LoVo (cell line): ENCODE measurements at places on chromosomes 7 and 10.

DNA sequence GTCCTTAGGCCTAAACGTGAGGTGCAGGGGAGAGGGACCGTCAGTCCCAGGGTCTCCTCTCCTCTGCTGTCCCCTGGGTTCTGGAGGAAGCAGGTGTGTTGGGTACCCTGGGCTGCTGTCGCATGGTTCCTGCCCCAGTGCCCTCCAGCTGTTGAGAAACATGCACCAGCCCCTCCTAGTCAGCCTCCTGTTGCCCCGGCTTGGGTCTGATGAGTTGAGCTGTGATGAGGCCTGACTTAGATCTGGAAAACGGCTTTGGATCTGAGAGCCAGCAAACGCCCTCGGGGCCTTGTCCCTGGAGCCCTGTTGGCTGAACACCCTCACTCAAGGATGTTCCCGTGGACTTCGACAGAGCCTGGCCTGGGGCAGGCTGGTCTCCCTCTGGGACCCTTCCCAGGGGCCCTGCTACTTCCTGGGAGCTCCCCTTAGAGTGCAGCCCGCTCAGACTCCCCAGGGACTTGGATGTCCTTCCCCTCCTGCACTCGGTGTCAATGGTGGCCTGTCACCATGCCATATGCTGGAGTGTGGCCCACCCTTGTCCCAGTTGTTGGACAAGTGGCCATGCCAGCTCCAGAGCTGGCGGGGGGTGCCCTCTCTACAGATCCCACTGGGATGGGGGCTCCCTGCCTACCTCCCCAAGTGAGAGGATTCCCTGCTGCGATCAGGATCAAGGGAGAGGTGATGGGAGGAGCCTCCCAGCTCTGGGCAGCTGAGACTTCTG lies 12.3 kb downstream of the ZNF316 start:
- DNase-seq = no peak

- no peak for DNase-seq
These were observed 369.6 kb upstream of the DPP6 start for GRCh38 chr7:153682628-153683027.

GRCh38 chr7:106041140-106041717 lies 70.9 kb downstream of the SYPL1 start:
- peak; percentile 58 for DNase-seq

DNA sequence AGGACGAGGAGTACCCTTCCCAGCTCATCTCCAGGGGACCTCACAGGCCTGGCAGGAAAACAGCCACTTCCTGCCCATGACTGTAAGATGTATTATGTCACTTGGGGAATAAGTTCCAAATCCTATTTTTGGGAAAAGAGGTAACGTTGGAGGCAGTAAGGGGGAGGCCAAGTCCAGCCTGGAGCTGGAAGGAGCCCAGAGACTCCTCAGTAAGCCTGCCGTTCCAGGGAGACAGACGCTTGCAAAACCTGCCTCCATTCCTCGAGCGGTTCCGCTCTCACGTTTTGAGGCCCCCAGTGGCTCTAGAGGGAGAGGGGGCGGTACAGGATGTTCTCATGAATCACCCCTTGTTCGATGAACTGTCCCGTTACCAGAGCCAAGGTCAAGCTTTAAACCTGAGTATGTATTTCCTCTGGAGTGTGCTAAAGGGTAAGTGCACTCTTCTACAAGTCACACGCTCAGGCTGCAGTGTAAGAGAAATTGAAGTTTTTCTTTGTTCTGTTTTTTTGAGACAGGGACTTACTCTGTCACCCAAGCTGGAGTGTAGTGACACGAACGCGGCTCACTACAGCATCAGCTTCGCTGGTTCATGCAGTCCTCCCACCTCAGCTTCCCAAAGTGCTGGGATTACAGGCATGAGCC lies 45.5 kb upstream of the CYTH3 start:
- no peak for DNase-seq

GRCh38 chr7:40306025-40306424 lies 171.2 kb downstream of the SUGCT start:
- DNase-seq = no peak

DNA sequence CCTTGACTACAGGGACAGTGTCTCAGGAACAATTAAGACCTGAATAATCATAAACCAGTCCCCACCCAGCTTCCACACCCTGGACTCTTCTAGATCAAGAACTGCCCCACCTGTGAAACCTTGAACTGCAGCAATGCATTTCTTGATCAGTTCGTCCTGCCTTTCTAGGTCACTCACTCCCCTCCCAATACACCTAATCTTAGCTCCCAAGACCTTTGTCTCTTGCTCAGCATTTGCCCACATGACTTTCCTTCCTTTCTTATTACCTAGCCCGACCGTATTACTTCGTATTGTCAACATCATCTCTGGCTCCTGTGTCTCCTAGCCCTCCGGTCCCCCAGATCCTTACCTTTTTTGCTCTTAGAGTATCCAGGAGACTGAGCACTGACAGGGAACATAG lies 5.5 kb upstream of the NAMPT start:
- DNase-seq = peak; percentile 39

DNA sequence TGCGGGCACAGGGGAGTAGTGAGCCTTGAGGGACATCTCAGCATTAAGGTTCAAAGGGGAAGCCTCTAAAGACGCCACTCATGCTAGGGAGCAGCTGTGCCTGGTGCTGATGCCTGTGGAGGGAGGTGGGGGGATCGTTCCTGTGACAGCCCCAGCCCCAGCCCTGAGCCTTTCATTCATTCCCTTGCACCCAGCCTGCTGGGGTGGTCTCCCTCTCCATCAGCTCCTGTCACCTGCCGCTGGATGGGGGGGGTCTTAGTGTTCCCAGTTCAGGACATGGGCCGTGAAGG lies 11.6 kb downstream of the ZNF316 start:
- DNase-seq = no peak

GRCh38 chr7:117090791-117091190 lies 137.5 kb downstream of the ST7 start:
- no peak for DNase-seq

- peak; percentile 18 for DNase-seq
These were observed 65.6 kb upstream of the MKI67 start for GRCh38 chr10:128191847-128192246.

- DNase-seq = no peak
These were observed 84.4 kb downstream of the VTI1A start for GRCh38 chr10:112531421-112531820.

- DNase-seq = no peak
These were observed 26.5 kb downstream of the SNX8 start for GRCh38 chr7:2287745-2288144.

- no peak for DNase-seq
These were observed 195.5 kb upstream of the CCDC6 start for GRCh38 chr10:60101821-60102220.

GRCh38 chr7:97126483-97127171 lies 9.1 kb downstream of the SDHAF3 start:
- no peak for DNase-seq

DNA sequence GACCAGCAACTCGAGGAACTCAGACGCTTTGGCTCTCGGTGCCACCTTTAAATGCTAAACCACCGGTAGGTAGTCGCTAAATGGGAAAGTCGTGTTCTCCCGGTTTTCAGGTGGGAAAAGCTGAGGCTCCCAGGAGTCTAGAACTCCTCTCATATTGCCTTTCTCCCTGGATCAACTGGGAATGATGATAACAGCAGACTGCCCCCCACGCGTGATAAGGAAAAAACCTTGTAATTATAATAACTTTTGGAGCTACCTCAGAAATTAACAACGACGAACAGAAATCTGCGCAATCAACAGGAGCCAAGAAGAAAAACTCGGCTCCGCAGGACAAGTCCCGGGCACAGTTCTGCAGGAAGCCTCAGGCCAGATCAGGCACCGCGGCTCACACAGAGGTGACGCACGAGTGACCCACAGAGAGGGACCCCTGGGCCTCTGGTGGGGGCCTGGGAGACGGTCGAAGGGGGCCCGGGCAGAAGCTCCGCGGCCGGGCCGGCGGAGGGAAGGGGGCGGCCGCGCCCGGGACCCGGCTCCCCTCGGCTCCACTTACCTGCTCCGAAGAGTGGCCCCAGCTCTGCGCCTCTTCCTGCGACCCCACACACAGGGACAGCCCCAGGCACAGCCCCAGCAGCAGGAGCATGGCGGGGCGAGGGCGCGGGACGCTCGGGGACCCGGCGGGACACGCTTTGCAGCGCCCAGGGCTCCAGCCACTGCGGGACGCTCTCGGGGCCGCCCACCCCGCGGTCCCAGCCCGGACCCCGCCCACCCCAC lies at the start of gene ITIH5:
TSS of gene ITIH5 (minus strand) at position 714 of the 771 bp plus-strand sequence. CDS start at position 640, 74 bp downstream.
- no peak for DNase-seq

DNA sequence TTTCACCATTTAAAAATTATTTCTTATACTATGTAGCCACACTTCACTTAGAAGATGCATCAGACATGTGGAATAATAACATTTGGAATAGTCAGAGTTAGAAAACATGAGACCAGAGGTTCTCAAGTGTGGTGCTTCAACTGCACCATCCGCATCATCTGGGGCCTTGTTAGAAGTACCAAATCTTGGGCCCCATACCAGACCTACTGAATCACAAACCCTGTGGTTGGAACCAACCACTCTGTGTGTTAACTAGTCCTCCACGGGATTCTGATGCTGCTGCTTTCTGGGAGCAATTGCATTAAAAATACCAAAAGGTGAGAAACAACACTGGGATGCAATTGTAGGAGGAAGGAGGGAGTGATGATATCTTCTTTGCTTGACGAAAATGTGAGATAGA lies 125.2 kb downstream of the GNAT3 start:
- no peak for DNase-seq

DNA sequence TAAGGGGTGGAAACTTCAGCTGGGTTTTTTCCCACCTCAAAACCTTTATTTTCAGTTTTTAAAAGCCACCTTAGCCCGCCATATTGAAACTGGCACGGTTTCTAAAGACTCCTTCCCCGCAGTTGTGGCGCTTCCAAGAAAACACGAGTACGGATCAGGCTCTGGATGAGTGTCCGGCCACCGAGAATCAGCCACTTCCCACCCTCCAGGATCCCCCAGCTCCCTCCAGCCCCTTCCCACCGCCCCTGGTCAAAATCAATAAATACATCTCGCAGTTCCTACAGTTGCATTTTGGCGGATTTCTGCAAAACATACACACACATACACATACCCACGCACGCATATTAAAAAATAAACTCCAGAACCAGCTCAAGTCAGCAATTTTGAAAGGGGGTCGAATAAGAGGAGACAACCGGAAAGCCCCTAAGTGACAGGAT lies 1.1 kb downstream of the SFMBT2 start:
- no peak for DNase-seq

GRCh38 chr7:141053626-141054025 lies 20.2 kb upstream of the TMEM178B start:
- DNase-seq = no peak

- DNase-seq = no peak
These were observed 167.3 kb downstream of the TPK1 start for GRCh38 chr7:144668503-144668902.

DNA sequence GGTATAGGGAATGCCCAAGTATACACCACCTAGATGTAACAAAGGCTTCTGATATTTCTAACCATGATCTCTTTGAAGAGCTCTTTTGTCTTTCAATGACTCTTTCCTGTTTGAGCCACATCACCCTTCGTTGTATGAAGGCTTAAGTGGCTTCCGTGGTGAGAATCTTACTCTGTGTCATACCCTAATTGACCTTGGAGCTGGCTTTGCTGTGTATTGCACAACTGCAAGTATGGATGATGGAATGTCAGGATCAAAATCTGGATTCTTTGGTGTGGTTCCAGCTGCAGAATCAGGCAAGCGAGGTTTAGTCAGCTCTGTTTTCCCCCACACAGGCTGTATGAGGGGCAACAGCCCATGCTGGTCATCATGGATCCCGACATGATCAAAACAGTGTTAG lies 16.0 kb downstream of the CYP3A43 start:
- no peak for DNase-seq

- peak; percentile 79 for DNase-seq
These were observed 9.9 kb downstream of the EPDR1 start for GRCh38 chr7:37930226-37930948.

- DNase-seq = no peak
These were observed 32.0 kb upstream of the FRAT2 start for GRCh38 chr10:97366572-97366971.

DNA sequence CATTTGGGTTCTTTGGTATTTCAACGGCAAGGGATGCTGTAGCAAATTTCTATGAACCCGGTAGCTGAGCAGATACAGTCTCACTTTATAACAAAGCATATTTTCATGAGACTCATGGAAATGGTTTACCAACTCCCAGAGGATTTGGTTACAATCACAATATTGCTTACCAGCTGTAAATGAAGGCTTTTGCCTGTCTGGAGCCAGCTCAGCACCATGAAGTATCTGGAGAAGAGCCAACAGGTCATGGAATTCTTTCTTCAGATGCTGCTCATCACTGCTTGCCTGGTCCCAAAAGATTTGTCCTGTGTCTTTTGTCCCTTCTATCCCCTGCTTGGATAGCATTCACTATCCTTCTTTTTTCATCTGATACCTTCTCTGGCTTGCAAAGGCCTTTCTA lies 316.9 kb upstream of the PHYHIPL start:
- DNase-seq = no peak

- DNase-seq = no peak
These were observed 6.0 kb downstream of the NODAL start for GRCh38 chr10:70435241-70436085.

GRCh38 chr10:120490288-120490687 lies 33.3 kb downstream of the PLPP4 start:
- no peak for DNase-seq

GRCh38 chr7:34659472-34660075 lies 1.6 kb downstream of the NPSR1 start:
- no peak for DNase-seq

DNA sequence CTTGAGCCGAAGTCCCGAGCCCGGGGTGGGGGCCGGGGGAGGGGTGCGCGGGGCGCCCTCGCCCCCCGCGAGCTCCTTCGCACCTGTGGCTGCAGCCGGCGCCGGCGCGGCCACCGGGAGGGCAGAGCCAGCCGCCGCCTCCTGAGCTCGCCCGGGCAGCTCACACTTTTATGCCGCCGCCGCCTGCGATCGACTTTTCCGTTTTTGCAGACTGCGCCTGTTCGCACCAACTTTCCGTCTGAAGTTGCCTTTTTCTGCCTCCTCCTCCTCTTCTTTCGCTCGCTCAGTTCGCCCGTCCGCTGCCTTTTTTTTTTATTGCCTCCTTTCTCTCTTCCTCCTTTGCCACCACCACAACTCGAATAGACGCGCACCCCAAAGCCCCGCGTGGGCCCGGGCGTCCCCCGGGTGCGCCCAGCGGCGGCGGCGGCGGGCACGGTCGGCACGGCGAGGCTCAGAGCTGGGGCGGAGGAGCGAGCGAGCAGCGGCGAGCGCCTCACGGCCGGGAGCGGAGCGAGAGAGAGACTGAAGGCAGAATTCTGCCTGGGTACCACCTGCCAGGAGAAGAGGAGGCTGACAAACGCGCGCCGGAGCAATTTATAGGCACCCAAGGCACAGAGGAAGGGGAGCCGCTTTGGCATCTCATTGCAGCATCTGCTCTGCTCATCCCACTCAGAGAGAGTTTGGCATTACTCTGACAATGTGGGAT lies at the start of gene C1QL3:
TSS of gene C1QL3 (minus strand) at position 569 of the 706 bp plus-strand sequence. CDS start 814 bp downstream, outside the sequence.
- DNase-seq = no peak

DNA sequence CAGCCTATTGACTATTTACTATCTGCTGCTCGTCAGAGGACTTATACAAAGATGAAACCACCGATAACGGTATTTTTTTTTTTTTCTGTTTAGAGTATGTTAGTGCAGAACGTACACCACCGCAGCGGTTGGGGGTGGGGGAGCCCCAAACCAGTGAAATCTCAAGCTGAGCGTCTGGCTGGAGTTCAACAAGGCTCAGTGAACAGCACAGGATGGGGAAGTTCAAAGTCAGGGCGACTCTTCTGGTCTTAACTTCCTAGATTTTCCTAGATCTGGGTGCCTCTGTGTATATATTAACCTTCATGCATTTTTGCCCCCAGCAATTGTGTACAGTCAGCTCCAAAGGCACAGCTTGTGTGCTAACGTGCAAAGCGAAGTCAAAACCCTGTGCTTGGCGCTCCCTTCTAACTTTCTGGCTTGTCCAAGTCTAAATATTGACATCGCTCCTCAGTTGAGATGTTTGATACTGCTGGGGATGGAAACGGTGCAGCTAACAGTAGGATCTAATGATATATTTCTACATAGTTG lies 1.1 kb downstream of the RHOBTB1 start:
- DNase-seq = no peak
